Globus pallidus (tissue), 1 donor: ENCODE measurements at places on chromosomes 3 and 15.

GRCh38 chr3:57689367-57690053 lies 3.4 kb downstream of the DENND6A start:
- no peak for DNase-seq

- no peak for DNase-seq
Observed at GRCh38 chr3:42110631-42111030, 19.5 kb downstream of the TRAK1 start.

DNA sequence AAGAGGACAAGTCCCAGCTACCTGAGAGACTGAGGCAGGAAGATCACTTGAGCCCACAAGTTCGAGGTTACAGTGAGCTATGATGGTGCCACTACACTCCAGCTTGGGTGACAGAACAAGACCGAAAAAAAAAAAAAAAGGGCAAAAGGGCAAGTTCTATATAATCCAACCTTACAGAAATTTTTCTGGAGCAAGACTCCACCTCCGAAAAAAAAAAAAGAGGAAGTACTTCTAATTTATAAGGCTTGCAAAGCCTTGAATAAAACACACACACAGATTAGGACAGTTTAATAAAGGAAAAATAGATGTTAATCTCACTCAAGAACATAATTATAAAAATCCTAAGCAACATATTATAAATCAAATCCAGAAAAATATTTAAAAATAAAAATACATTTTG lies 14.4 kb upstream of the XYLB start:
- no peak for DNase-seq

DNA sequence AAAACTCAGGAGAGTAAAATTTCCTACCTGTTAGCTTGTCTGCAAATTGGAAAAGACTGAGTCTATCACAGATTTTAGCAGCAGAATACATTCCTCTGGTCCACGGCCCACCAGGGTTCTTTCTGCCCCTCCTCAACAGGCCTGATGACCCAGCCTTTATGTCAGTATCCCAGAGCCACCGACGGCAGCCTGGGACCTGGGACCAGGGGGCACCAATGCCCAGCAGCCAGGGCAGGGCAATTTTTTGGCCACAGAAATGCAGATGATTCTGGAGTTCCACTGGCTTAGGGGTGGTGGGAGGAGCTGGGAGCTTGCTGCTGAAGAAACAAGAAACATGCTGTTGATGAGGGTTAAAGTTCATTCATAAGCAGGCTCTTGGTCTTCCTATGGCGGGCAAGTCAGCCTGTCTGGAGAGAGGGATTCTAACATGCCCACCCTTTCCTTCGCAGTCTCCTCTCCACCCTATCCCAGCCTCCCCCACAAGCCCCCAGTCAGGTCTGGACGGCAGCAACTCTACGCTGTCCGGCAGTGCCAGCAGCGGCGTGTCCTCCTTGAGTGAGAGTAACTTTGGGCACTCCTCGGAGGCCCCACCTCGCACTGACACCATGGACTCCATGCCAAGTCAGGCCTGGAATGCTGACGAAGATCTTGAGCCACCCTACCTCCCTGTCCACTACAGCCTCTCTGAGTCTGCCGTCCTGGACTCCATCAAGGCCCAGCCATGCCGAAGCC lies 4.3 kb upstream of the MANF start:
- no peak for DNase-seq

GRCh38 chr15:64634027-64634426 lies 141.4 kb downstream of the RBPMS2 start:
- DNase-seq: no peak

GRCh38 chr3:38479431-38480092 lies 16.6 kb upstream of the EXOG start:
- DNase-seq: peak; percentile 73

- no peak for DNase-seq
Observed at GRCh38 chr3:154701055-154701454, 271.1 kb upstream of the GPR149 start.

DNA sequence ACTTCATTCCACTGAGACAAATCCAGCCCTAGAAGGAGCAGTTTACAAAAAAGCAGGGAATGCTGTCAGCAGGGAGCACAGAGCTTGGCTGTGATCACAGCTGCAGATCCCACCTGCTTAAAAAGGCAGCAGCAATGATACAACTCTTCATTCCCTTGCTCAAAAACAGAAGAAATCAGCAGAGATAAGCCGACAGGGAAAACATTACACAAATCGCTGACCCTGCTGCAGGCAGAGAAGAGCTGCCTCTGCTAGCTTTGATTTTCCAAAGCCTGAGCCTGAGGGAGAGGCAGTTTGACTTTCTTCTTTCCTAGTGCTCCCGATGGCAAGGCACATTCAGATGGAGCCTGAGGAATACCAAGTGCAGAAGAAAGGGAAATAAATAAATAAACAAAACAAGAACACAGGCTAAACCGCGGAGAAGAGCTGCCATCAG lies 80.2 kb downstream of the SHQ1 start:
- peak; percentile 41 for DNase-seq

DNA sequence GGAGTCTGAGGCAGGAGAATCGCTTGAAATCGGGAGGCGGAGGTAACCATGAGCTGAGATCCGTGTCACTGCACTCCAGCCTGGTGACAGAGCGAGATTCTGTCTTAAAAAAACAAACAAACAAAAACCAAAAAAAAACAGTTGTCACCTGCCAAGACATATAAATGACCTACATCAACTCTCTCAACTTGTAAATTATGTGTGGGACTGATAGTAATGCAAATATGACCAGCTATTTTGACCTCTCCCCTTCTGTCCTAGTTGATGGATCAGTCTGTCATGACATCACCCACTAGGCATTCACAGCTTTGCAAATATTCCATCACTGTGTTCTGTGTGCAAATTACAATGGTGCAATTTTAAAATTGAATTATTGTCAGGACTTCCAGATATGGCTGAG lies 175.4 kb downstream of the EBLN2 start:
- DNase-seq: no peak

DNA sequence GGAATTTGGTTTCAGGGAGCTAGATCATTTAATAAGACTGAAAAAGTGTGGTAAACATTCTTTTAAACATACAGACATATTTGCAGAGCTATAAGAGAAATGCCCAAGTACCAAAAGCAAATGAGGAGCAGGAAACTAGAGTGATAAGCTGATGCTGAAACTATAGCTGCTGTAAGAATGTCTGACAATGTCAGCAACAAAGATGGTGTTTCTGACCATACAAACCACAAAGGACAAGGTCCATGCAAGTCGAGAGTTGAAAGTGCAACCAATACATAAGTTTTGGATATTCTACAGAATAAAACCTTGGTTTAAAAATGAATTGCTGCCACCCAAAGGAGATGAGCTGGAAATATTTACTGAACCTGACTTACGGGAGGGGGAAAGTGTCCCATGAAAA lies 610.2 kb downstream of the TBL1XR1 start:
- no peak for DNase-seq

DNA sequence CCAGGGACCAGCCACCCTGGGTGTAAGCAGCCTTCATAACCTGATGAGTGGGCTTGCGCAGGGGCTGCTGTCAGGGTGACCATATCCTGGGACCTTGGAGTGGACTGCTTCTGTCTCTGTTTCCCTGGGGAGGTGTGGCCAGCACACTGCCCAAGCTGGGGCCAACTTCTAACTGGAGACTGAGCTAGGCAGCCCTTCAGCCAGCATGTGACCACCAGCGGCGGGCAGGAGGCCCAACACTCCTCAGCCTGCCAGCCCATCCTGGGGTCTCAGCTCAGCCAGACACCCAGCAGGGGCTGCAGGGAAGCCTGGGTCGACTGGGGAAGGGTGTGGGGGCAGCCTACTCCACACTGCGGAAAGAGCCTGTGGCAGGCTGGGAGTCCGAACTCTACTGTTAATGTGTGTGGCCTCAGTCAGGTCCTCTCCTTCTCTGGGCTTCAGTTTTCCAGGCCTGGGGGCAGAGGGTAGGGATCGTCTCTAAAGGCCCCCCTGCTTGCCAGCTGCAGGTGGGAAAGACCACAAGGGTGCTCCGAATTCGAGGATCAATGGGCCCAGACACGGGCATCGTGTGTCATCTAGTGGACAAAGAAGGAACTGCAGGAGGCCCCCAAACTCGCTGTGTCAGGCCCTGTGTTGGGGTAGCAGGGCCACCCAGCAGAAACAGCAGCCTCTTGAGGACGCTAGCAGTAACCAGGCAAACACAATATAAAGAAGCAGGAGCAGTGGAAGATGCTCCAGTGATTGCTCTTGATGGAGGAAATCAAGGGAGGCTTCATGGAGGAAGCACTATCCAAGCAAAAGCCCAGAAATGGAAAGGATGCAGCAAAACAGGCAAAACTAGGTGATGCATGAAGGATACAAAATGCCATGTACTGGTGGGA lies 2.0 kb upstream of the SEMA3G start:
- no peak for DNase-seq

- no peak for DNase-seq
Observed at GRCh38 chr3:197507081-197507480, 48.7 kb downstream of the BDH1 start.

DNA sequence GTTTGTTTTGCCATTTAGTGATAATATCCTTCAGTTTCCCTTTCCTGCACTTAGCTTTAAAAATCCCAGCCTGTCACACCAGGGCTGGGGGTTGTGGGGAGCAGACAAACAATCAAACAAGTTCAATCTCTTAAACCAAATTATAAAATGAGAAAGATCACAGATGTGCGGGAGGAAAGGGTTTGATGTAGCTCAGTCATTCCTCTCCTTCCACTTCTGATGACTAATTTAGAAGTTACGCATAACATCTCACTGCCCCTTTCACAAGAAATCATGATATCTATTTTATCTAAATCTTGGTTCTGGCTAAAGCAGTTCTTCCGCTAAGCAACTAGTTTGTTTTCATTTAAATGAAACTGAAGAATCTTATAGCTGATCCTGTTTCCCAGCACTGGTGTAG lies 34.1 kb upstream of the ATG7 start:
- DNase-seq: no peak

DNA sequence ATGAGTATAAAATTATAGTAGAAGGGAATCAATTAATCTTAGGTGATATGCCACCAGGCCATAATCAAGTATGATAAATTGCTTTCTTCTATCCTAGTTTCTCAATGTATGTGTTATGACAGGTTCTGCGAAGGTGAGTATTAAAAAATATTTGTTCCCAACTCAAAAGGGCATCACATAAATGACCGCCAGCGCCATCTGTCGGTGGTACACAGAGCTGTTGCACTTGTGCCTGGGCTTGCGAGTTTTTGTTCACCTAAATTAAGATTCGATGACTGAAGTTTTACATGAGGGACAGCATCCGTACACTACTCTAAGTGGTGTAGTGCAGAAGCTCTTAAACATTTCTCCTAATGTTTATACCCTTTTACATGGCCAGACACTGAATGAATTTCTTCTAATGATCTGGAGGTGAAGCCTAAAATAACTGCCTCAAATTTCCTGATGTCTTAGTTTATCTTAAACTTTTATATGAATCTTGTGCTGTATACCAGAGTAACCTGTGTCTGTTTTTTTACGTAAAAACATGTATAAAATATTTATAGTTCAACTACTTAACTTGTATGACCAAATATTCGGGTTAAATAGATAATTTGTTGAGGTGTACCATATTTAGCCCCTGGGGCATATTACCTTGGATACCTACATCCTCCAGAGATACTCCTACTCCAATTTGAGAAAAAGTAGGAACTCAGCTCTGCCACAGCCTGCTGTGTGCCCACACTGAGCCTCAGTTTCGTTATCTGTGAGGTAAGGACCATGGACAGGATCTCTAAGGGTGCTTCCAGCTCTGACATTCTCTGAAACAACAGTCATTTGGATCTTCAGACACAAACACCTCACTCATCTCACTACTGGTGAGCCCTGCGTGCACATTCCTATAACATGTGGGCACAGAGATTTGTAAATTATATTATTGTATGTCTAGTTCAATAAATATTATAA lies 365.6 kb downstream of the MAGI1 start:
- peak; percentile 45 for DNase-seq

GRCh38 chr3:72487946-72488737 lies 360.1 kb downstream of the SHQ1 start:
- DNase-seq: no peak

GRCh38 chr3:28155631-28156030 lies 85.8 kb upstream of the CMC1 start:
- no peak for DNase-seq

GRCh38 chr3:124126436-124127023 lies 134.6 kb upstream of the ROPN1 start:
- DNase-seq: no peak

DNA sequence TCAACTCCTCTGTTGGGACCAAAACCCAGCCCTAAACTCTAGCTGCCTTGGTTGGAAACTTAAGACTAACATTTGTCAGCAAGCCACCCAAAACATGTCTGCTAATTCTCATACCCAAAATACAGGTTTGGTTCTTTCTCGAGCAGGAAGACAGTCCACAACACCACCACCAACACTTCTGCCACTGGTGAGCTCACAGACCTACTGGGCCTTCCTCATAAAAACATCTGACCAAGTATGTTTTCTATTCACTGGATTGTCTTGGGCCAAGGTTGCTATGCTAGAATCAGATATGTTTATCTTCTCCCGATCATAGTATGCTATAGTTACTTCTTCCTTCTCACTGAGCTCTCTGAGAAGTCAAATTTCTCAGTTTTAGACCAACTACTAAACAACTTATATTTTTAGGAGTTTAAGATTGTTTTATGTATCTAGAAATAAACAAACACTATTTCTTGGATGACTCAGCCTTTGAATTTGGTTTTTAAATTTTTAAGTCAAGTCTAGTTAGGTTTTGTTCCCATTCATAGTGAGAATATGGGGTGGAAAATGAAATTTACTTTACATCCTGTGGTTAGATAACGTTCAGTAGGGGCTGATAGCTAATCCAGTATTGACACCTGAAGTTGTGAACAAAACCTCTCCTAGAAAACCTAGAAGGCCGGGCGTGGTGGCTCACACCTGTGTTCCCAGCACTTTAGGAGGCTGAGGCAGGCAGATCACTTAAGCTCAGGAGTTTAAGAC lies 360.5 kb downstream of the RSL24D1 start:
- DNase-seq: no peak

GRCh38 chr3:111652492-111653180 lies 57.5 kb upstream of the ZBED2 start:
- no peak for DNase-seq

- no peak for DNase-seq
Observed at GRCh38 chr3:11481556-11481955, 162.2 kb downstream of the VGLL4 start.

DNA sequence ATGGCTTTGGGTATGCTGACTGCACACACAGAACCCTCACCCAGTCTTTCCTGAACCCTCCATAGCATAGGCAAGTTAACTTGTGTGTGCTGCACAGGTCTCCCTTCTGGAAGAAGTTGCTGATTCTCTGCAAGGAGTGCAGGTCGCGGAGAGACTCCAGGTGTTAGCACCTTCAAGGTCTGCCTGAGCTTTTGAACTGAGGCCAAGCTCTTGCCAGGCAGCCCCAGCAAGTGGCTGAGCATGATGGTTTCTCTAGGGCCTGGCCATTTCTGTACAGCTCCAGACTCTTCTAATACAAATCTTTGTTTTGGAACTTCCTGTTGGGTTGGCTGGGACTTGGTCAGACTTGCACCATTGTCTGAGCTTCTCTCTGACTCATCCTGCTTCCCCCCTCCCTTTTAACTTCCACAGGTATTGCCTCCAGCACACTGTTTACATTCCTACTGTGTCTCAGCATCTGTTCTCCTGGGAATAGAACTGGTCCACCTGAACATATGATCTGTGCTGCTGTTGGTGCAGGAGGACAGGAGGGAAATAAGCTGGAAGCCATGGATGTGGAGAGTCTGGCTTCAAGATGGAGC lies 53.3 kb downstream of the KY start:
- DNase-seq: no peak

- DNase-seq: no peak
Observed at GRCh38 chr3:176554264-176554663, 643.0 kb downstream of the TBL1XR1 start.

- no peak for DNase-seq
Observed at GRCh38 chr3:153041181-153041580, 120.8 kb upstream of the RAP2B start.
